ENCODE measurements at places on chromosomes 5 and 9.

DNA sequence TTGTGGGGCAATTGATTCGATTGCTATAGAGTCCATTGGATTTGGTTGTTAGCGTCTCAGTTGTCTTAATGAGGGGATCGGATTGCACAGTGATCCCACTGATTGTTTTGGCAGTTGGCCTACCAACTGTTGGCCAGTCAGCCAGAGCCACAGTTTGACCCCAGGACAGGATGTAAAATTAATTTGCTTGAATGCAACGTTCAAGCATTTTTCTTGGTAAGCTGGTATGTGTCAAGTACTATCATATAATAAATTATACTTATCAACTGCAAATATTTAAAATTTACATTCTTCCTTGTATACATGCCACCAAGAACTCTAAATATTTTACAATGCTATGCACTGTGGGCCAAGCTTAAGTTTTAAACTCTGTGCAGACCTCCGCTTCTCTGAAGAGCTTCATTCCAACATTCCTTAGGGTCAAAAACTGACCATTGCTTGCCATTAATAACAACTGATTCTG is 80.4 kb upstream of the OSMR start:
- DNase-seq, result no peak

DNA sequence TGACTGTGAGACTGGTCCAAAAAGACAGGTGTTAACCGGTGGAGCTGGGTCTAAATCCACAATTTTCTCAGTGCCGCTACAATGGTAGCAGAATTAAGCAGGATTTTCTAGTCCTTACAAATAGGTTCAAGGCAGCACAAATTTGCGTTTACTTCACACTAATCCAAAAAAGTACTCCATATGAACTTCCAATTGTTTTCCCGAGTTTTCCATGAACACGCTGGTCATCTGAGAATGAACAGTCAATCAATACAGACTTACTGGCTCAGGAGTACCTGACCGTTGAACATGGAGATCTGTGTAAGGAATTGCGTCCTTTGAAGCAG is 709 bp downstream of the SLC35D2 start:
- no peak for DNase-seq

DNA sequence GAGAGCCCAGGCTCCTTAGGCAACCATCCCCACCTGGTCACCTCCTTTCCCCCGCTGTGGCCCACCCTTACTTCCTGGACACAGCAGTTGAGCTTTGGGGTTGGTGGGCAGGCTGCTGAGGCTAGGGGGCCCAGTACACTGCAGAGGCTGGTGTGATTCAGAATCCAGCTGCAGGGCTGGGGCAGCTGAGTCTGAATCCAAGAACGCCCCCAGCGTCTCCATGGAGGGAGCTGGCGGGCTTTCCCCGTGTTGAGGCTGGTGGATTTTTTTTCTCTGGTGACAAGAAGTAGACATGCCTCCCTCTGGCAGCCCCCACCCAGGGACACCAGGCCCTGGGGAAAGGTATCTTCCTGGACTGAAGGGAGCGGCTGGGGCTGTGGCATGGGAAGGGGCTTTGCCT is 104.8 kb downstream of the RXRA start:
- no peak for DNase-seq

DNA sequence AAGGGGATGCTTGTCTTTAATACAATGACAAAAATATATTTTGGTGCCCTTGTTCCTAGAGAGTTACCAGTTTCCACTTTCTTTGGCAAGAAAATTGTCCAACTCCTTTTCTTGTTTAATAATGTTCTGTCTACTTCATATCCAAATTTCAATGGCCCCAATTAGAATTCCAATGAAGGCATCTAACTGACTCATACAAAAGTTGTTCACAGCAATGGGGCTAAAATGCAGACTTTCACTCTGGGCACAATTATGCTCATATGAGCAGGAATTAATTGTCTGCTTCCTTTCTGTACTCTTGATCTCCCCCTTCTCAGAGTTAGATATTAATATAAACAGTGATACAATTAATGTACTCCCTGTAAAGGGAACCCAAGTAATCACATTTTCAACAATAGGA is 42.1 kb upstream of the ZNF622 start:
- no peak for DNase-seq

- DNase-seq, result no peak
Measured at GRCh38 chr9:115306865-115307264, 188.9 kb upstream of the TNC start.

- no peak for DNase-seq
Measured at GRCh38 chr5:173499471-173500212, 116.8 kb downstream of the BOD1 start.

DNA sequence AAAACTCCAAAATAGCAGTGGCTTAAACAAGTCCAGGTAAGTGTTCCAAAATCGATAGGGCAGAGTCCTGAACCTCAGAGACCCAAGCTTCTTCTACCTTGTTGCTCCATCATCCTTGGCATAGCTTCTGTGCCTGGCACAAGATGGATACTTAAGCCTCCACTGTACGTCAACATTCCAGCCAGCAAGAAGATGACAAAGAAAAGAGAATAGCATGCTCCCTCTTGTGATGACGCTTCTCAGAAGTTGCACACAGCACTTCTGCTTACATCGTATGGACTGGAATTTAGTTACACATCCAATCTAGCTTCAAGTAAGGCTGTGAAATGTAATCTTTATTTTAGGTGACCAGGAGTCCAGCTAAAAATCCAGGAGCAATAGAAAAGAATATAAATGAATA is 227.4 kb downstream of the ESM1 start:
- DNase-seq, result no peak

DNA sequence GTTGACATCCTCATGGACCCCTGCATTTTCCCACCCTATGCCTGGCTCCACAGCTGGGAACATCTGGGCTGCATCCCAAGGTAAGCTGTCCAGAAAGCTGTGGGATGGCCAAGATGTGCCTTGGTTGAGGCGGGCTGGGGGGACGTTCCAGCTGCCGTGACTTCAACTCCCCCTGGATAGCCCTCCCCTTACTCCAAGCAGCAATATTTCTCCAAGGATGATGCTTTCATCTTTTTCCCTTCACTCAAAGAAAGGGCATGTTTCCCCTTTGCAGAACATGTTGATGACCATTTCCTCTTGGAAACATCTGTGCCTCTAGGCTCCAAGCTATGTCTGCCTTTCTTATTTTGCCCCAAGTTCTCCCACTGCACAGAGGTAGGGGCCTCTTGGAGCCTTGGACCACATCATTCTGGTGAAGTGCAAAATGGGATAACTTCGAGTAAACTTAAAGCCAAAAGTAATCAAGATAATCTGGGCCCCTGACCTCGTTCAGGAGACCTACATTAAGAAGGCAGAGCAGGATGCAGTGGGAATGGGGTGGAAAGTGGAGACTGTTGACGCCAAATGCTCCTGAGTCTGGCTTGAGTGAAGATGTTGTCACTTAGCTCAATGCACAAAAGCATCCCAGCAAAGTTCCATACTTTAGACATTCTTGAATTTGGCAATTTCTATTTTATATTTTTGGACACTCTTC is 175.2 kb downstream of the GAS1 start:
- DNase-seq, result no peak

GRCh38 chr5:6476313-6476661 is 27.6 kb downstream of the UBE2QL1 start:
- DNase-seq, result no peak

- no peak for DNase-seq
Measured at GRCh38 chr5:27240791-27241190, 202.4 kb upstream of the CDH9 start.

DNA sequence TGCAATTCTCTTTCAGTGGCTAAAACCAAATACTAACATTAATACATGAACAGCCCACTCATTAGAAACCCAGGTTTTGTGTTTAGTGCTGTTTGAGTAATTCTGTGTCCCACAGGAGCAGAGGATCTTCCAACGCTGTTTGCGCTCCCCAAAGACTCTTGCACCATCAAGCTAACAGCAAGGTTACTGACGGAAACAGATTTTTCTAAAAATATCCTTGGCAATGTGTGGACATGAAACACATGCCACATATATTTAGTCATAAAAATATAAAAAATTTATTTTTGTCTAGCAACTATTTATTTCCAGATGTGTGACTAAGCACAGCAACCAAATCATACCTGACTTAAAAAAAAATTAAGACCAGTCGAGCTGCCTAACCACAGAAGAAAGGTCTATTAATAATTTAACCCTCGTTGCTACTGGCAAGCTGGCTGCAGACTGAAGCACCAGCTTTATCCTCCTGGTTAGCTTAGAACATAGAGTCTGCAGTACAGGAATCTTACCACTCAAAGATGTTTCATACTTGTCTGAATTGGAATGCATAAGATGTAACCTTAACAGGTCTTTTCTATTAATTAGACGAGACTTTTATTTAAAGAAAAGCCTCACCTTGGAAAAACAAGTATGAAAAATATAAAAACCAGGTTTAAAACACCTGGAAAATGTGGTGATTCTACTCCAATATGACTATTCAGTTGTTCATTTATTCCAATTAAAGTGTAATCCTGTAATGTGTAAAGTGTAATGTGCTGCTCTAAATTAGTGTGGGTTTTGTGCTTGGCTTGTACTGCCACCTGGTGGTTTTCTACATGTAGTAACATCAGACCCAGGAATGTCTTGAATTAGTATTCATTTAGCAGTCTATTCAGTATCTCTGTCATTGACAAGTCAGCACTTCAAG is 272.5 kb downstream of the EPB41L4A start:
- DNase-seq, result peak; percentile 54

- no peak for DNase-seq
Measured at GRCh38 chr9:92655366-92655765, 14.6 kb downstream of the IPPK start.

GRCh38 chr9:131418143-131419025 is 24.5 kb downstream of the PRRC2B start:
- no peak for DNase-seq

- no peak for DNase-seq
Measured at GRCh38 chr9:13447843-13448422, 168.4 kb upstream of the MPDZ start.

- no peak for DNase-seq
Measured at GRCh38 chr5:1232780-1233179, 7.6 kb downstream of the SLC6A18 start.

GRCh38 chr9:80926611-80927010 is 762.7 kb downstream of the TLE1 start:
- DNase-seq, result no peak

DNA sequence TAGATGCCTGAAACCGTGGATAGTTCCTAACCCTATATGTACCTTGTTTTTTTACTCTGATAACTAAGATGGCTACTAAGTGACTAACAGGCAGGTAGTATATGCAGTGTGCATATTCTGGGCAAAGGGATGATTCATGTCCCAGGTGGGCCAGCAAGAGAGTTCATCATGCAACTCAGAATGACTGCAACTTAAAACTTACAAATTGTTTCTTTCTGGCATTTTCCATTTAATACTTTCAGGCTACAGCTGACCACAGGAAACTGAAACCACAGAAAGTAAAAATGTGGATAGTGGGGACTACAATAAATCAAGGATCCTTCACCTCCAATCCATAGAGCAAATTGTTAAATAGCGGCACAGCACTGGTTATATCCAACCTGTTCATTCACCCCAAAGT is 30.7 kb upstream of the VCAN start:
- DNase-seq, result no peak

- DNase-seq, result no peak
Measured at GRCh38 chr9:97874624-97875023, 21.6 kb downstream of the FOXE1 start.

- no peak for DNase-seq
Measured at GRCh38 chr9:106962615-106963363, 99.8 kb downstream of the ZNF462 start.

DNA sequence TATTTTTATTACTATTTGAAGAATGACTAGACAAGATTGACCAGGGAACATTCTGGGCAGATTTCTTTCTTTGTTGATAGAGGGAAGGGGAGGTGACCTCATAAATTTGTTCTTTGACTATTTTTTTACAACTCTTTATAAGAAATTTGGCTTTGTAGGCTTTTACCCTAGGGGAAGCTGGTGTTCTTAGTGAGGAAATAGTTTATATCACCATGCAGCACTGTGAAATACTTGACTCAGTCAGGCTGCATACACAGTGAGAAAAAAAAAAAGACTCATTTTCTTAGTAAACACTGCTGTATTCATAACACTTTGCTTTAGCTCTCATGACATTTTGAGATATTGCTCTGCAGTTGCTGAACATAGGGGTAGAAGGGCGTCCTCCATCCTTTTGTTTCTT is 336.6 kb upstream of the PIK3R1 start:
- DNase-seq, result no peak

DNA sequence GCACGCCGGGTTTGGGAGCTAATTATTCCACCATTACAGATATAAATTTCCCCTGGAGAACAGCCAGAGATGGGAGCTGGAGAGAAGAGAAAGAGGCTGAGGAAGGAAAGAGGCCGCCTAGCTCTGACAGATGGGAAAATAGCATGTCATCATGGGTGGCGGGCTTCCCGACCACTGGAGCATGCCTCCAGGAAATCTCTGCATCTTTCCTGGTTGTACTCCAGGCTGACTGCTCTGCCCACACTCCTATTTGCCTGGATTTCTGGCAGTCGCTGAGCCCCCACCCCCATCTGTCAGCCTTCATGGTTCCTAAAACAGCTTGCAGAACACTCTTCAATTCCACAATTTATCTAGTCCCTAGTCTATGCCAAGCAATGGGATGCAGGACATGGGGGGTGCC is 14.3 kb upstream of the GABRP start:
- DNase-seq, result no peak

DNA sequence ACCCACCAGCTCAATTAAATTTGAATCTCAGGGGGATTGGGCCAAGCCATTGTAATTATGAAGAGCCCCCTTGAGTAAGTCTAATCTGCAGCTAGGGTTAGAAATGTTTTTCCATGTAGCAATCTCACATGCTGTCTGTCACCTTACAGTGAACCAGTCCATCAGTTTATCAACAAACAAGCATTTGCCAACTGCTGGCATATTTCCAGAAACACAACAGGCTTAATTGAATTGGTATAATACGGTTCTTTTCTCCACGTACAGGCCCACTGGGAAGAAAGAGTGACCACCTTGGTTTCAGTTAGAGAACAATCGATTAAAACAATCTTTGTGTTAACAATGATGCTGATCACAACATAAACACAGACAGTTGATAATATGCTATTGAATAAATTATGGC is 67.4 kb downstream of the NSUN2 start:
- DNase-seq, result no peak

All from retinal pigment epithelial cell (primary cell).